ENCODE measurements at places on chromosomes 12 and 14.

DNA sequence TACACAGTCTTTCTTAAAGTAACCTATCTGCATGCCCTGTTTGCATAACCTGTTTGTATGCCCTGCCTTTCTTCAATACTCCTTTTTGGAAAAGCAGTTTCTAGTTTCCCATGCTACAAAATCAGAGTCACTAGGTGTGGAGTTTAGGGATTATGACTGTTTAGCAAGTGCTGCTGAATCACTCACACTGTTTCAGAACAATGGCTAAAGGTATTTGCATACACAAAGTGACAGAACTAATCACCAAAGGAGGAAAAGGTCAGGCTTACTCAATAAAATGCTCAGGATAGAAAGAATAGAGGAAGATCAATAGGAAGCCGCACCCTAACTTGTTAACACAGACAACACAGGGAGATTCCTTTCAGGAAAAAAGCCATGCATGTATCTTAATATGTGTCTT lies 19.4 kb downstream of the EGLN3 start:
- no peak for DNase-seq

- DNase-seq: no peak
These were observed 332.6 kb downstream of the NOVA1 start for GRCh38 chr14:26265170-26265685.

DNA sequence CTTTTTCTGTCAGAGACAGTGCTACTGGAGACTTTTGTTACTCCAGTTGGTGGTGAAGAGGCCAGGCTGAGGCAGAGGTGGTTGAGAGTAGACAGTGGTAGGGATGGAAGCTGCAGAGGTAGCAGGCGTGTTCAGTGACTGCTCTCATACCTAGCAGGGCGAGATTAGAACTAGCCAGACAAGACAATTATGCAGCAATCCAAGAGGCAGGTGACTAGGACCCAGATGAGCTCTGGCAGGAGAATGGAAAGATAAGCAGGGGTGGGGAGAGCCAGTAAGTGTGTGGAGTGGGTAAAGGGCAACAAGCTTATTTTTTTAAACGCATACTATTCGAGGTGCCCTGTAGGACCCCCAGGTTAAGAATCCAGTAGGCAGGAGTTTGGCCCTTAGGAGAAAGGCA lies 4.8 kb downstream of the PPP1R36 start:
- DNase-seq: no peak

GRCh38 chr12:106223485-106224354 lies 24.1 kb downstream of the CKAP4 start:
- DNase-seq: peak; percentile 72

DNA sequence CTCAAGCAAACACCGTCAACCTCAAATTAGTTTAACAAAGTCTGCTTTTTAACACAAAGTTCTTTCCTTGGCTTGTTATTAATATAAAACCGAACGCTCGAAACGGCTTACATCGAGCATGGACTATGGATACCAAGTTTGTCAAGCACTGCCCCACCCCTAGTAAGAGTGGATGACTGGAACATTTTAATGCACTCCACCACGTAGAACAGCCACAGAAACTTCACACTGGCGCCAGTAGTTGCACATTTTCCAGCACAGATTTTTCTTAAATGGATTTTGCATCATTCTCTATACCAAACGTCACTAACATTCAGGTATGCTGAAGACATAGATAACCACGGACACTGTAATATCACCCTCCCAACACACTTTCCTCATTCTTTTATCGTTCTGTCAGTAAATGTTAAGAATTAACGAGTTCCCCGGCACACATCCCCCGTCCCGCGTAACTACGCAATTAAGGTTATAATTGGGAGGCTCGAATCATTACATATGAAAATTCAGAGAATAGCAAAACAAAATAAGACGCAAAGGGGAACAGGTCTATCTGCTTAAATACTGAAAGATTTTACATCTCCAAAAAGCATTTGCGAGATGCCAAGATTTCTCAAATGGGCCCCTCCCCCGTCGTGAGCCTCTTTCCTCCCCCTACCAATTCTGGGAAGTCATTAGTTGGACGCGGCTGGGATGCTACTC lies 990 bp downstream of the FERMT2 start:
- DNase-seq: no peak

- no peak for DNase-seq
These were observed 28.3 kb downstream of the NID2 start for GRCh38 chr14:52040598-52040997.

DNA sequence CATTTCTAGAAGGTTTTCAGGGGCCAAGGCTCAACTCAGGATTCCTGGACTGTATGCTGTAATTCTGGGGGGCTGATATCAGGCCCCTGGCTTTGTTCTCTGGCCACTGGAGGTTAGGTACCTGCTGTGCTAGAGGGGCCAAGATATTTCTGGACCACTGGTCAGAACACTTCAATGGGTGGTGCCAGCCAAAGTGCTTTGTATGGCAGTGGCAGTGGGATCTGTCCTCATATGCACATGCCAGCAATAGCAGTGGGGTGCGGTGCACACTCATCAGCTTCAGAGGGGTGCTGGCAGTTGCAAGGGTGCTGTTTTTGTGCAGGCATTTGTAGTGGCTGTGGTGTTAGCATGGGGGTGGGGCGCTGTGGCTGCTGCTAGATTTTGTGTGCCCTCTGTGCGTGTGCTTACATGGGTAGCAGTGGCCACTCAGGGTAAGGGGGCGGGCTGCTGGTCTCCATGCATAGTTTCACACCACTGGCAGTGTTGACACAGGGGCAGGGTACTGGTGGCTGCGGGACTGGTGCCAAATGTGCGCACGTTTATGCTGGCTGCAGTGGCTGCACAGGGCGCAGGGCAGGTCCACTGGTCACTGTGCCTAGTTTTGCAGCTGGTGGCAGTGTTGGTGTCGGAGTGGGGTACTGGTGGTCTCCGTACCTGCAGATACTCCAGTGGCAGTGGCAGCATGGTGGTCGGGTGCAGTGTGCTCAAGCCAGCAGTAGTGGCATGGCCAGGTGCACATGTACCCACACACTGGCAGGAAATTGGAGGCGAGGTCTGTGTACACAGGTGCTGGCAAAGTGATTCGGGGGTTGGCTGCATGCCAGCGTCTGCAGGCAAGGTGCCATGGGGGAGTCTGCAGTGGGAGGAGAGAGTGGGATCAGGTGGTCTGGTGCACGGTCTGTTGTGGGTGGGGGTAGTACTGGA lies 12.6 kb downstream of the NOPCHAP1 start:
- no peak for DNase-seq

GRCh38 chr14:103391048-103391447 lies 5.8 kb downstream of the MARK3 start:
- peak; percentile 76 for DNase-seq

DNA sequence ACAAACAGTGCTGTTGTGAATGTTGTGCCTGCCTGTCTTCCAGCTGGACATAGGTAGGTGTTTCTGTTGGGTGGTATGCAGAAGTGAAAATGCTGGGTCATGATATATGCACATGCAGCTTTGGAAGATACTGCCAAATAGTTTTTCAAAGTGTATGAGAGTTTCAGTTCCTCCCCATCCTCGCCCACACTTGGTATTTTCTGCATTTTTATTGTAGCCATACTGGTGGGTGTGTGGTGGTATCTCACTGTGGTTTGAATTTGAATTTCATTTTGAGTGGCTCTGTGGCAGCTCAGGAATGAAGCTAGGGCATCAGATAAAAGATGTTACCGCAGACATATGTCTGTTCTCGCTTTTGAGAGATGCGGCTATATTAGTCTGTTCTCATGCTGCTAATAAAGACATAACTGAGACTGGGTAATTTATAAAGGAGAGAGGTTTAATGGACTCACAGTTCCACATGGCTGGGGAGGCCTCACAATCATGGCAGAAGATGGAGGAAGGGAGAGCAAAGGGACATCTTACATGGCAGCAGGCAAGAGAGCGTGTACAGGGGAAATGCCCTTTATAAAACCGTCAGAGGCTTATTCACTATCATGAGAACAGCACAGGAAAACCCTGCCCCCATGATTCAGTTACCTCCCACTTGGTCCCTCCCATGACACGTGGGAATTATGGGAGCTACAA lies 183.1 kb downstream of the CAND1 start:
- peak; percentile 88 for DNase-seq

GRCh38 chr12:115166698-115167315 lies 482.8 kb upstream of the TBX3 start:
- DNase-seq: no peak

GRCh38 chr12:12604740-12605139 lies 6.9 kb upstream of the CREBL2 start:
- no peak for DNase-seq

DNA sequence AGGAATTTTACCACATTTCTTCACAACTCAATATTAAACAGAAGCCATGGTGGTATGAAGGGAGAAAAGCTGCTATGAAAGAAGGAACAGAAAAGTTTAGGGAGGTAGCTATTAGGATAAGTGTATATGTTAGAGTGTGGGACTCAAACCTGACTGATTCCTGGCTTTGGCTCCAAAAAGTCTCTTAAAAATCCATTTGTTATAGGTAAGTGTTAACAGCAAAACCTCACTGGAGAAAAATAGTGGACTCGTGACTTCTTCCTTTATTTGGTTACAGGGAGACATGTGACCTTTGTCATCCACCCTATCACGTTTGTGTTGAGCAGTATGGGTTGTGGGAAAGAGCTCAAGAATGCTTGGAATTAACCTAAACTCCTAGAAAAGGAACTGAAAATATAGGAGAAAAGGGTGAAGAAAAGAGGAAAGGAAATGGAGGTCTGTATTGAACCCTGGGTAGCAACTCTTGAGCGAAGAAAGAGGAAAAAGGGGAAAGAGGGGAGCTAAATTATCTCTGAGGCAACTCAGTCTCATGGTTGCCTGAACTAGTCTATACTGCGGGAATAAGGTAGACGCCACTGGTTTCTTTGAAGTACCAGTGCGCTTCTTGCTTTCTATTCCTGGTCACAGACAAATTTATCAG lies 3.6 kb upstream of the EID3 start:
- peak; percentile 29 for DNase-seq

- DNase-seq: peak; percentile 67
These were observed 43.3 kb upstream of the NT5DC3 start for GRCh38 chr12:103884316-103884715.

- DNase-seq: no peak
These were observed 205.3 kb upstream of the HMGA2 start for GRCh38 chr12:65619018-65619417.
